ENCODE measurements at places on chromosomes 11 and 22.

- DNase-seq, result no peak
Observed at GRCh38 chr11:120880498-120881175, 143.3 kb upstream of the TBCEL start.

- DNase-seq, result peak; percentile 64
Observed at GRCh38 chr11:68735646-68736045, 15.7 kb downstream of the TESMIN start.

- no peak for DNase-seq
Observed at GRCh38 chr22:20406686-20407408, 12.9 kb downstream of the ZNF74 start.

DNA sequence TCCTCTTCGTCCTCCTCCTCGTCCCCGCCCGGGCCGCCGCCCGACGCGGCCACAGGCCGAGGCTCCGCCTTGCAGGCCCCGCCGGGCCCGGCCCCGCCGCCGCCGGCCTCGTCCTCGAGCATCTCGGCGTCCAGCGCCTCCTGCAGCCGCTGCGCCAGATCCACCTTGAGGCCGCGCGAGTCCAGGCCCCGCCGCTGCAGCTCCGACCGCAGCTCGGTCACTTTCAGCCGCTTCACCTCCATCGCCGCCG, 417 bp downstream of the HNRNPUL2 start:
- no peak for DNase-seq

DNA sequence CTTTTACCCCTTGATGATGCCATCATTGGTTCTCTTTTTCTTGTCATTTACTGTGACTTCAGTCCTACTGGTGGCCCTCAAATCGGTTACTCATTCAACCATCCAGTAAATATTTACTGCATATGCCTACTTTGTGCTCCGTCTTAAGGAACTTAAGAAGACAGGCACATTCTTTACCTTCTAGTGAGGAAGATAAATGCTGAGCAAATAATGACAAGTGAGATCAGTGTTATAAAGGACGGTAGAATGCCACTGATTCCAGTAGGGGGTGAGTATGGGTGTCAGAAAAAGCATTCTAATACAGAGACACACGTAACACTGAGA, 1.6 kb downstream of the ANKRD42 start:
- DNase-seq, result peak; percentile 51

DNA sequence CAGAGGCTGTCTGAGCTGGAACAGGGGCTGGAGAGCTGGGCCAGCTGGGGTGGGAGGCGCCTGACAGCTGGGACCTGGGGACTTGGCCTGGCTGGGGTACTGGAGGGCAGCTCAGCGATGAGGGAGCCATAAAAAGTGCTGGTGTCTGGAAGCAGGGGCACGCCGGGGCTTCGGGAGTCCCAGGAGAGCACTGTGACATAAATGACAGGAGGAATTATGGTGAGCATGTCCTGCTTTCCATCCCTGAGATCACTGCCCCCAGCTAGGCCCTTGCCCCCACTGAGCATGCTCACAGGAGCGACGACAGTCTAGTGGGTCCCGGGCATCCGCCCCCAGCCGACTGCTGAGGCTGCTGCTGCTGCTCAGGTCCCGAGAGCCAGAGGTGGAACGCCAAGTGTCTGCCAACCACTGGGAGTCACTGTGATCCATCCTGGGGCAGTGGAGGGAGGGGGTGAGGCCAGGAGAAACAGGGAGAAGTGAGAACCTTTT, 6.2 kb downstream of the ROBO4 start:
- no peak for DNase-seq

DNA sequence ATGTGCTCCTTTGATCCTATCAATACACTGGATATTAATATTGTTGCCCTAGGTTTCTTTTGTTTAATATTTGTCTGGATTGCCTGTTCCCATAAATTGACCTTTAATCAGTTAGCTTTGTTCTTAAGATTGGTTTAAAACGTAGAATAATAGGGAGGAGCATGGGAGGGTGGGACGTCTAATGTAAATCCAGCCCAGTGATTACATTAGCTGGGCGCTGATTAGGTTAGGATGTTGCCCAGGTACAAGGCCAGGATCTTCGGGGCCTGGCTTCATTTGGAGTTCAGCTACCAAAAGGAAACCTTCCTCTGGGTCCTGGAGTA, at the start of gene SRSF8:
Gene SRSF8, plus strand, starts transcription at position 204 of the 323 bp plus-strand sequence. CDS start 308 bp downstream, outside the sequence.
- no peak for DNase-seq
